ENCODE measurements at places on chromosomes 1 and 21.

GRCh38 chr21:36949171-36950141 lies 17.0 kb downstream of the HLCS start:
- DNase-seq, result peak; percentile 27

DNA sequence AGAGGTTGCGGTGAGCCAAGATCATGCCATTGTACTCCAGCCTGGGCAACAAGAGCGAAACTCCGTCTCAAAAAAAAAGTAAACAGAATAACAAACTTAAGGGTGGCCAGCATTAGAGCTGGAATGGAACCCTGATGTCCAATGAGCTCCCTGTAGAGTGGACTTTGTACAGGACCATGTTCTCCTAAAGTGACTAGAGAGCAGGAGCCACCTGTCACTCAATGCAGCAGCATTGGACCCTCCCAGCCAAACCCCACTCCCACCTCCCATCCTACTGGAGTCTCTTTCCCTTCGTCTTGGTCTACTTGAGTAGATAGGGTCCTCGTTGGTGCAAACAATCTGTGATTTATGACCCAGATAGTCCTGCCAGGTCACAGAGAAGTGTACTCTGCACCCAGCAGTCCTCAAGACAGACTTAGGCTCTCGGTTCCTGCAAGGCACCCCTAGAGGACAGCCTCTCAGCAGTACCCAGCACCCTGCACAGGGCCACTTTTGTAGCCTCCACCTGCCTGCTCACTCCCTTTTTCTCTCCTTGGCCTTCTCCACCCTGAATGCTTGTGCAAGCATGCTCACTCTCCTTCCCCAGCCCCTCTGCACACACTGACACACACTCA lies 69.2 kb upstream of the ZNF281 start:
- DNase-seq, result no peak

GRCh38 chr1:15323351-15323988 lies 76.4 kb downstream of the FHAD1 start:
- peak; percentile 72 for DNase-seq

GRCh38 chr1:27144049-27144748 lies 10.7 kb downstream of the SLC9A1 start:
- no peak for DNase-seq

- no peak for DNase-seq
Observed at GRCh38 chr1:165647970-165648369, 16.9 kb downstream of the MGST3 start.

- no peak for DNase-seq
Observed at GRCh38 chr21:14870853-14871149, 194.0 kb downstream of the NRIP1 start.

DNA sequence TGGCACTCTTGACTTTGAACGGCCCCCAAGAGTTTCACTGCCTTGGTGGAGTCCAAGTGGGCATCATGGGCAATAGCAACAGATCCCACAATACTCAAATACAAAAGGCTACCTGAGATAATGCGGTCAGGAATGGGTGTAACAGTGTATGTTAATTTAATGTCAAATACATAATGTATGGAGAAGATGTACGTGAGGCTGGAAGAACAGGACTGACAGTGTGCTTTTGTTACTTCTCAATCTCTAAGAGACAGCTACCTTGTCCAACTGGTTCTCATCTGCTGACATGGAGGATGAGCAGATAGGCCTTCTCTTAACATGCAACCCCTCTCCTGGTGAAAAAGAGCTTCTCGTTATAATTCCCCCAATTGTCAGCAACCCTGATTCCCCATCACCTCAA lies 167.2 kb downstream of the APP start:
- DNase-seq, result no peak

DNA sequence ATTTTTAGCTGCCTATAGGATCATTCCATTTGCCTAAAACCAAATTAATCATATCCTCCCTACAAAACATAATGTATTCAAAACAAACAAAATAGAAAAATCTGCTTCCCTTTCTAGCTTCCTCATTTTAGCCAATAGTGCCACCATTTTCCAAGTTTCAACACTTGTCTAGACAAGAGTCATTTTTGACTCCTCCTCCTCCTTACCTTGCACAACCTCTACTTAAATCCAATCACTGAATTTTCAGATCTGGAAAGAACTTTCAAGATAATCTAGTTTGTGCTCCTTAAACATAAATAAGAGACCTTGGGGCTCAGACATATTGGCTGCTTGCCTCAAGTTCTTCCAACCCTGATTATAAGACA lies 7.4 kb downstream of the STX6 start:
- DNase-seq, result peak; percentile 71

DNA sequence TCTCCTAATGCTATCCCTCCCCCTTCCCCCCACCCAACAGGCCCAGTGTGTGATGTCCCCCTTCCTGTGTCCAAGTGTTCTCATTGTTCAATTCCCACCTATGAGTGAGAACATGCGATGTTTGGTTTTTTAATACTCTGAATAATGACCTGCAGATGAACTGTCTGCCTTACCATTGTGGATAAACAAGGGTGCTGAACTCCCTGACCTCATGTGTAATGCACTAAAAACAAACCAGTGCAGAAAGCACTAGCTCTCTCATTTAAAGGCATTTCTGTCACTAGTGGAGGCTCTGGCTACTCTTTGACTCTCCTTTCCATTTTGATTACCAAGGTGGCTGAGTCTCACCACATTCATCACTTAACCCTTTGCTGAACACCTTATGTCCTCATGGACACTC lies 23.1 kb upstream of the TRAF3IP3 start:
- DNase-seq, result peak; percentile 65

- no peak for DNase-seq
Observed at GRCh38 chr1:63748046-63748580, 25.7 kb upstream of the ROR1 start.

GRCh38 chr1:46448109-46448911 lies 41.3 kb upstream of the DMBX1 start:
- DNase-seq, result no peak

- peak; percentile 56 for DNase-seq
Observed at GRCh38 chr1:98110674-98111073, 189.8 kb upstream of the DPYD start.

- peak; percentile 31 for DNase-seq
Observed at GRCh38 chr1:201640624-201641023, 101.7 kb downstream of the NAV1 start.

DNA sequence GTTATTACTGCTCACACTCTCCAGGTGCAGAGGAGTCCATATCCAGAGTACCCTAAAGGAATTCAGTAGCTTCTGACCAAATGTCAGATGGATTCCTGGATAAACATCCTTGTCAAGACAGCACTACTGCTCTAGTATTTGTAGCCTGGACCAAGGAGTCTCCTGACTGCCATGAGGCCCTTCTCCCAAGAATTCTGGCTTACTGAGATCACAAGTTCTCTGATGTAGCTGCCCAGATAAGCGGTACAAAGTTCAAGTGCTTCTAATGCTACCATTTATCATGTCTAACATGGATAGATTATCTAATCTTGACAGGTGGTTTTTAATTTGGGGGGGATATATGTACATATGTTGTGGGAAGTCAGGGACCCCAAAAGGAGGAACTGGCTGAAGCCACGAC lies 196.6 kb upstream of the HMCN1 start:
- DNase-seq, result no peak

GRCh38 chr1:179545321-179545720 lies 30.4 kb downstream of the NPHS2 start:
- no peak for DNase-seq

DNA sequence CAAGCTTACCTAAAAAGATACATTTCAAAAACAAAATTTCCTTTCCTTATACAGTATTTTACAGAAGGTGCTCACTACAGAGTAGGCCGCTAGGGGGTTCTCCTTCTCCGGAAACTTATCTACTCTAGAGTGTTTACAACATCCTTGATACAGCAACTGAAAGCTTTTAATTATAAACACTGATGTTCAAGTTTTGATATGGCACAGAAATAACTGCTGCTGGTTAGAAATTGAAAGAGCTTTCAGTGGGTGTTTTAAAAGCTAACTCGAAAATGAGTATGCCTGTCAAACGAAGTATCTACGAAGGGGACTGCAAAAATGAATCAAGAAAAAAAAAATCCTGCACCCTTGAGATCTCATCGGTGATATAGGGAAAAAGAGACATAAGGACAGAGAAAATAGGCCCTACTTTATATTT lies 1.0 kb downstream of the YOD1 start:
- DNase-seq, result peak; percentile 67

GRCh38 chr1:175580841-175581240 lies 162.6 kb downstream of the TNR start:
- DNase-seq, result no peak

DNA sequence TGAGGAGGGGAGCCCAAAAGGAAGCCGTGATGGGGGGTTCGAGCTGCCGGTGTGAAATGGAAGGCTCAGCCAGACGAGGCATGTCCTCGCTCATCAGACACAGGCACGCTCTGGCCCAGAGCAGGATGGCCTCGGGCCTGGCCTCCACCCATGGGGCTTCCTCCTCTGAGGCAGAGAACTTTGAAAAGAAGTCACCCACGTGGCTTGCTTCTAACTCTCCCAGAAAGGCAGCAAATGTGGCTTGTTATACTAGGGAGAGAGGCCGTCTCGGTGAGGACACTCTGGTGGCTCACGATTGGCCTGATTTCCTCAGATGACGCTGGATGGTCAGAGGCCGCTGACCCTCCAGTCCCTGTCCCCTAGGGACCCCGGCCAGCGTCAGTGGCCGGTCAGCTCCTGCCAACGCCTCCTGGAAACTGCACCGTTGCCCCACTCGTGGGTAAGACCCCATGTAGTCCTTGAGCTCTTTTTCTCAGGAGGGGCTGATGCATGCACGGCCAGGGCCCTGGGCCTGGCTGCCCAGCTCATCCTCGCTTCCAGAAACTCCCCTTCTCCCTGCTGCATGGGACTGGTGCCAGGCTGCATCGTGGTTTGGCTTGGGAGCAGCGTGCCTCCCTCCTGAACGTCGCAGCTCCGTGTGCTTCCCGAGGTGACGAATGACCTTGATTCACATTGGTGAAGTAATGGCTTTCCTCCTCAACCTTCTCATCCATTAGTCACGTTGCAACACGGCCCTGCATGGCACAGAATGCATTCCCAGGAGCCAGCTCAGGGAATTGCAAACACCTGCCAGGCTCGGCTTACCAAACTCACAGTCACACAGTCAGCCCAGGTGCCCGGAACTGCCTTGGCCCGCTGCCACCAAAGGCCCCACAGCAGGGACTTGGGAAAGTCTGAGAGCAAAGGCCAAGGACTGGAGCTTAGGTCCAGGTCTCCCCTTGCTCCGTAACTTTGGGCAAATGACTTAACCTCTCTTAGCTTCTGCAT lies 58.8 kb downstream of the TOMM20 start:
- DNase-seq, result peak; percentile 42

DNA sequence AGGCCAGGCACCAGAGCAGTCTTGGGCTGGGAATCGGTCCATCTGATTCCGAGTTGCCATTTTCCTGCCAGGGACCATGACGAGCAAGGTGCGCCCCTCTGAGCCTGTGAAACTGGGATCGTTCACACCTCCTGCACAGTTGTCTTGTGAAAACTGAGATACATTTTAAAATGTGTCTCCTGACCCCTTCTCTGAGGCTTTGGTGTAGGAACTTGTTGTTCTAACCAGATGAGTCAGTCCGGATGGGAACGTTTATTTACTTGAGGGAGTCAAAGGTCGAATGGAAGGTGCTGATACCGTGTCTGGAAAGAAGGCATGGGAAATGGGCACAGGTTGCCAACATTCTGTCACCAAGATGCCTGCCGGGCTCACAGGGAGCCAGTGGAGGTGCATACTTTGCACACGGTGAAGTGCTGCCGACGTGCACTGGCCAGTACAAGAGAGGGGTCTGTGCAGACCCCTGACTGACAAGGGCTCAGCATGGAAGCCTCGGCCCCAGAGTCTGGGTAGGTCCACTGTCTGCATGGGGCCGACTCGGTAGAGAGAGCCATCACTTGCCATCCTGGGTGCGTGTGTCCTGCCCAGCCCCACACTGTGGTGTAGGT lies 7.4 kb upstream of the KCNN3 start:
- peak; percentile 65 for DNase-seq

DNA sequence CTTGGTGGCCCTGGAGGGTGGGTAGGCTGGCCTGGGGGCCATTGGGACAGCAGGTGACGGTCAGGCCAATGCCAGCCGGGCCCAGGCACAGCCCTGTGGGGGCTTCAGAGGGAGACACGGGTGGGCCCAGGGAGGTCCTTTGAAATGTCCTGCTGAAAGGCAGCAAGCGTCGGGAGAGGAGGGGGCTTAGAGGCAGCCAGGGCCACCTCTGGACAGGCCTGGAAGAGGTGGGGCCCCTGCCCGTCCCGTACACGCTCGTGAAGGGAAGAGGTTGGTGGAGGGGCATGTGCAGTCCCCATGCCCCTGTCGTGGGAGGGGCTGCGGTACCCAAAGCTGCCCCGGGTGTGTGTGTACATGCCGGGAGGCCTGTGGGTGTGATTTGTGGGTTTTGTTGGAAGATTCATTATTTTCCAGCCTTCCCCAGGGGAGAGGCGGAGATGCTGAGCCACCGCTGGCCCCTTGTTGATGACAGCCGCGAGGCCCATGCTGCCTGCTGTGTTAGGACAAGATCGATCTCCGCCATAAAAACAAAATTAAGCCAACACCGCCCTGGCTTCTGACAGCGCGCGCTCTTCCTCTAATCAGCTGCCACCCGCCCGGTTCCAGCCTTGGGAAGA lies 3.4 kb upstream of the PLCH2 start:
- DNase-seq, result no peak

- DNase-seq, result no peak
Observed at GRCh38 chr1:46002551-46003150, 129.8 kb downstream of the PIK3R3 start.

DNA sequence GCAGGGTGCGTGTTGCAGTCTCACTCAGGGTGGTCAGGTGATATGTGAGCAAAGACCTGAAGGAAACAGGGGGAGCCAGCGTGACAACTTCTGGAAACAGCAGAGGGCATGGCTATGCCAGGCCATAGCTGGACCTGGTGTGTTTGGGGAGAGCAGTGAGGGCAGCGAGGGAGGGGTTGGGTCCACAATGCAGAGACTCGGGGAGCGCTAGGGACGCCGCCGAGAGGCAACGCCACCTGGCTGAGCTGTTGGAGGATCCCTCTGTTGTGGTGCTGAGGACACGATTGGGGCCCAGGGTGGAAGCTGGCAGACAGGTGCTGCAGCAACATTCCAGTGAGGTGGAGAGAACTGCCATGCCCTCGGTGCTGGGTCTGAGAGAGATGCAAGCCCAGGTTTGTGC lies 26.6 kb upstream of the LSS start:
- no peak for DNase-seq

DNA sequence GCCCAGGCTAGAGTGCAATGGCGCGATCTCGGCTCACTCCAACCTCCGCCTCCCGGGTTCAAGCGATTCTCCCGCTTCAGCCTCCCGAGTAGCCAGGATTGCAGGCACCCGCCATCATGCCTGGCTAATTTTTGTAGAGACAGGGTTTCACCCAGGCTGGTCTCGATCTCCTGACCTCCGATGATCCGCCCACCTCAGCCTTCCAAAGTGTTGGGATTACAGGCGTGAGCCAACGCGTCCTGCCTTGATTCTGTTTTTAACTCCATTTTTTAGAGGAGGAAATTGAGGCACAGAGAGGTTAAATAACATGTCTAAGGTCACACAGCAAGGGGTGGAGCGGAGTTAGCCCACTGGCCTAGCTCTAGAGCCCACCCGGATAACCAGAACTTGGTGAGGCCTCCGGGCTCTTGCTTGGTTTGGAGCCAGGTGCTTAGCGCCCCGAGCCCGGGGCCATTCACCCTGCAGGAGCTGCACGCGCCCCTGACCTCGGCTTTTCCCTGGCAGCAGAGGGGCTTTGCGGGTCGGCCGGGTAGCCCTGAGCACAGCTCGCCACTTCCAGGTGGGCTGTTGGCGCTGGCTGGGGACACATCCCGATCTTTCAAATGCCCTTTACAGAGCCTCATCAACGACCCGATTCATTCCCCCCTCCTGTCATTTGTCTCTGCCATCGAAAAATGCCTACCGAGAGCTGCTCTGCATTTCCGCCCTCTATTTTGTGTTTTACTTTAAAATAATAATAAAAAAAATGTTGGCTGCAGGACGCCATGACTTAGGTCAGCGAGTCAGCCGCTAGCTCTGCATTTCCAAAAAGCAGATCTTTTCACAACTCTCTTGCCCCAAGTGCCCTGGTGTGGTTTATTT lies 11.2 kb downstream of the SIM2 start:
- no peak for DNase-seq

Data from iris pigment epithelial cell (primary cell).